ENCODE measurements at places on chromosomes 2 and 18.

DNA sequence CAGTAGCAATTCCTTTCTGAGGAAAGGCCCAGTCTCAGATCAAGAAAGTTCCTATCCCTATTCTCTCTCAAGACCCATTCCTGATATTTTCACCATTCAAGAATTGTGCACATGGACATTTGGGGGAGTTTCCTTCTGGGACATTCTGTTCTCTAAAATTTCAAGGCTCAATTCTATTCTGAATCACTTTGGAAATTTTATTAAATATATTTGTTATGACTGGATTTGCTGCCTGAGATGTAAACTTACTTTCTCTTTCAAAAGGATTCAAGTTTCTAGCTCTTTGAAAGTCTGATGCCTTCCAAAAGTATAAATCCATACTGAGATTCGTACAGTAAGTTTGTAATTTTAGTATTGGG lies 55.3 kb upstream of the STK17B start:
- DNase-seq = no peak

GRCh38 chr2:70247364-70248180 lies 856 bp downstream of the TIA1 start:
- no peak for DNase-seq

DNA sequence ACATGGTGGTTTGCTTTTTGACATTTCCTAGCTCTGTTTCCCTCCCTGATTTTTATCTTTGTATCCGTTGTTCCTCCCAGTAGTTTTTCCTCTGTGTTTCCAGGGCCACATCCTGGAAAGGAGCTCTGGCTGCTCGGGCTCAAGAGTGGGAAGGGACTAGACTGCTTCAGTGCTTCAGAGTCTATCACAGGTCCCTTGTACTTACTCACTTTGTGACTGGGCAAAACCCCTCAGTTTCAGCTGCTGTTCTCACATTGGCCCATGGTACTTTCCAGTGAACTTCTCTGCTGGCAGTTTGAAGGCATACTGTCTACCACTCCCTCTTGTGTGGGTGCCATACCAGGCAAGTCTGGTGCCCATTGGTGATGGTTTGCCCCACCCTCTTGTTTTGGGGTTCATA lies 7.5 kb upstream of the STAMBP start:
- no peak for DNase-seq

DNA sequence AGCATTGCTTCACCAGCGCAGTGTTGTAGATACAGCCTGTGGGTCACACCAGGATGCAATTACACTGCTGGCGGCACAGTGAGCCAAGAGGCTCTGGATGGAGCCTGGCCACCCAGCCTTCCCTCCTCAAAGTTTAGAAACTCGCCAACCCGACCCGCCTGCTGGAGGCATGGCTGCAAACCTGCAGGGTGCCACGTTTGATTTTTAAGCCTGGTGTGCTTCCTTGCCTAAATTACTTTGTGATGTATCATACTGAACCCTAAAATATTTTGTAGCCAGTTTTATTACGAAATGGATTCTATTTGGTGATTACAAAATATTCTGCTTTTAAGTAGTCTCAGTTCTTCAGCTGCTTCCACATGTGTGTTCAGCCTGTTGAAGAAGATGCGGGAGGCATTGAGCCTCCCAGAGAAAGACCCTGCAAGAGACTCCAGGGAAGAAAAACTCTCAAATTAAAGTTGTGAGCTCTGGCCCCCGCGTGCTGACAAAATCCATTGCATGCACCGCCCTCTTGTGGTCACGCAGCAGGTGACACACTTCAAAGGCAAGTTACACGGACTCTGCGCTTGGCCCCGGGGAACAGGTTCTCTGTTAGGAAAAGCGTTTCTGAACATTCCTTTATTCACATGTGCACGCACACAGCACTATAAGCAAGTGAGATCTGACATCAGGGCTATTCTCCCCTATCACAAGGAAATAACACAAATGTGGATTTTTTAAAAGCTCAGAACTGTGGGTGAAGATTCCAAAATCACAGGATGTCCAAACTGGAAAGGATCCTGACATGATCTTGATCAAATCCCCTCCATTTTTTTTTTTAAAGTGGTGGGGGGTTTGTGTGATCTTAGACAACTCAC lies 63.0 kb upstream of the TWIST2 start:
- DNase-seq = peak; percentile 83

- DNase-seq = no peak
Observed at GRCh38 chr18:57780706-57781347, 22.3 kb downstream of the ATP8B1 start.

All from right forelimb (tissue), 1 donor.